Upper lobe of right lung (tissue), 1 donor: ENCODE measurements at places on chromosomes 12 and 14.

- no peak overlapping the region for H3K27ac ChIP-seq
- no peaks in the 10 kb centered on the region for H3K4me1 ChIP-seq
- no peaks in the 10 kb centered on the region for H3K27me3 ChIP-seq
- DNase-seq = no peak
- no peak overlapping the region for H3K4me3 ChIP-seq
These were observed 25.2 kb downstream of the HAL start for GRCh38 chr12:95970905-95971304.

- H3K27me3 ChIP-seq = no peaks in the 10 kb centered on the region
- no peak for DNase-seq
- H3K36me3 ChIP-seq = no peaks in the 10 kb centered on the region
- H3K27ac ChIP-seq = no peak overlapping the region
- H3K4me3 ChIP-seq = no peak overlapping the region
These were observed 244.8 kb downstream of the DACT1 start for GRCh38 chr14:58882577-58883018.

GRCh38 chr12:56062996-56063395 is 17.0 kb upstream of the ERBB3 start:
- H3K27me3 ChIP-seq = no peaks in the 10 kb centered on the region
- H3K4me1 ChIP-seq = no peaks in the 10 kb centered on the region
- no peak overlapping the region for H3K4me3 ChIP-seq
- DNase-seq = no peak
- H3K36me3 ChIP-seq = no peaks in the 10 kb centered on the region
- H3K27ac ChIP-seq = no peak overlapping the region

DNA sequence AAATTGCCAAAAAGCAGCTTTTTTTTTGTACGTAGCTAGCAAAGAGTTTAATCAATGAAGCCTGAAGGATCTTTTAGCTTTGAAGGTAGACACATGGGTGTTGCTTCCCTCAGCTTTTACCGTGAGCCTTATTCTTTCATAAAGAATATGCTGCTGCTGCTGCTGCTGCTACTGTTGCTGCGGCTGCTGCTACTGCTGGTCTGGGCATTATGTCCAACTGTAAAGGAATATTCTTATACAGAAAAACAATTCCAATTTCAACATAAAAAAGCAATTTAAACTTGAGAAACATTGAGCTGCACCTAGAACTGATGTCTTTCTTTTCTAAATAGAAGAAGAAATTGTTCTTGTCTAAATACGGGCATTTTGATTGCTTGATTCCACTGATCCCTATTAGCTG is 38.9 kb upstream of the PPP1R12A start:
- DNase-seq = no peak
- no peaks in the 10 kb centered on the region for H3K36me3 ChIP-seq
- H3K27me3 ChIP-seq = no peaks in the 10 kb centered on the region
- no peak overlapping the region for H3K4me3 ChIP-seq
- no peaks in the 10 kb centered on the region for H3K4me1 ChIP-seq
- no peak overlapping the region for H3K27ac ChIP-seq

DNA sequence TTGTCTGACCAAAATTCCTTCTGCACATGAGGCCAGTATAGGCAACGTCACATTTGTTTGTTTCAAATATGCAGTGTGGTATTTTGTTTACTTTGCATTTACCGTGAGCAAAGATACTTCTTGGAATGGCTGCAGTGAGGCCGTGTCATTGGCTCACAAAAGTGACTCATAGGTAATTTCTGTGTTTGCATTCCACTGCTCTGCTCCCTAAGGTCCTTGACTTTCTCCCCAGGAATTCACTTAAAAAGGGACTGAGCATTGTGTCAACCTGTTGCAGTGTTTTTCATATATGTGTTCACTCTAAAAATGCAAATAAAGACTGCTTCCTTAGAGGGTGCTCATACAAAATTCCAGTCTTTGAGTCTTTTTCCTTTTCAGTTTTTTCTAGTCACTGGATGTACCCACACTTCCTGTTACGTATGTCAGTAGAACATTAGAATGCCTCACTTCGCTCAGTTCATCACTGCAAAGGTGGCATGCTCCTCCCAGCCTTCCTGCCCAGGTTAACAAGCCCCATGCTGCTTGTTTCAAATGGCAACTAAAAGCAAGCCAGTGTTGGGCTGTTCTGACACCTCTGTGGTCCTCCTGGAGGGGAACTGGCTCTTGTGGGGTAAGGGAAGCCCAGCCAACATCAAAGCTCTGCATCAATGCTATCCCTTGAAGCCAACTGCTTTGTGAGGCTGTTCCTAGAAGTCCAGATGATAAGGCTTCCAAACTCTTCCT is 9.1 kb downstream of the C12orf76 start:
- peaks cover 25% of the 10 kb centered on the region for H3K4me1 ChIP-seq
- no peak for DNase-seq
- peak overlapping the region; percentile 79 for H3K27ac ChIP-seq
- no peak overlapping the region for H3K4me3 ChIP-seq
